ENCODE measurements at places on chromosomes 3 and 15.

DNA sequence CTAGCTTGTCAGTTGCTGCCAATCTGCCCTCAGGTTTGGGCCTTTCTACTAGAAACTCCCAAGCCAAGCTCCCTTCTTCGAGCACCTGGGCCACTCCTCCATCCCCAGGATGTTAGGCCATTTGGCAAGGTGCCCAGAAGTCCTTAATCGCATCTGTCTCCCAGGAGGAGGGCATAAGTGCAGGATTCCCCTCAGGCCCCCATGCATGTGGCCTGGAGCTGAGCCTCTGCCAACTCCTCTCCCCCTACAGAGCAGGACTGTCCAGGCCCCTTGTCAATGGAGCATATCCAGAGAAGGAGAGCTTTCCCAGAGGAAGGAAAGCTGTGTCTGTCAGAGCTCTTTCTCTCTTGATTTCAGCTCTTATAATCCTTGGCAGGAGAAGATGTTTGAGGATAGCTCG, 182.6 kb upstream of the ROPN1 start:
- DNase-seq, result no peak

- DNase-seq, result no peak
Measured at GRCh38 chr3:32045091-32045915, 61.1 kb upstream of the GPD1L start.

GRCh38 chr3:130705501-130705900, 41.1 kb downstream of the PIK3R4 start:
- DNase-seq, result no peak

GRCh38 chr3:136343873-136344555, 93.9 kb downstream of the PCCB start:
- DNase-seq, result no peak

GRCh38 chr3:31295150-31295765, 237.5 kb upstream of the STT3B start:
- DNase-seq, result no peak

- DNase-seq, result no peak
Measured at GRCh38 chr3:117736846-117737245, 1027.3 kb downstream of the TUSC7 start.

All from endothelial cell (in vitro differentiated cells).